ENCODE measurements at places on chromosomes 1 and 21.

DNA sequence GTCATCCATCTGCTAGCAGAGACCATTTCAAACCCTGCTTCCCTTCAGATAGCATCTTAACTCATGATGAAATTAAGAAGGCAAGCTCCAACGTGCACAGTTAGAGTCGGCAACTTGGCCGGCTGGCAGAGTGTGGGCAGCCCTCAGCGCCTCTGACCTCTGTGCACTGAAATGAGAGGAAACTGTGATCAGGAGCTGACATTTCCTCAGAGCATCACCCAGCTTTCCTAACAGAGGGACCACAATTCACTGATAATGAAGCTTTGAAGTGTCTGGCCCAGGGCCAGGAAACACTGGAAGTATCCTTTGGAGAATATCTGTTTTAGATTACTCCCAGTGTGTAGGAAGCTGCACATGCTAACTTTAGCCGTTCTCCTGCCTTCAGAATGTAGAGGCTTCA, 145.0 kb upstream of the ZC3H11B start:
- no peak for DNase-seq

DNA sequence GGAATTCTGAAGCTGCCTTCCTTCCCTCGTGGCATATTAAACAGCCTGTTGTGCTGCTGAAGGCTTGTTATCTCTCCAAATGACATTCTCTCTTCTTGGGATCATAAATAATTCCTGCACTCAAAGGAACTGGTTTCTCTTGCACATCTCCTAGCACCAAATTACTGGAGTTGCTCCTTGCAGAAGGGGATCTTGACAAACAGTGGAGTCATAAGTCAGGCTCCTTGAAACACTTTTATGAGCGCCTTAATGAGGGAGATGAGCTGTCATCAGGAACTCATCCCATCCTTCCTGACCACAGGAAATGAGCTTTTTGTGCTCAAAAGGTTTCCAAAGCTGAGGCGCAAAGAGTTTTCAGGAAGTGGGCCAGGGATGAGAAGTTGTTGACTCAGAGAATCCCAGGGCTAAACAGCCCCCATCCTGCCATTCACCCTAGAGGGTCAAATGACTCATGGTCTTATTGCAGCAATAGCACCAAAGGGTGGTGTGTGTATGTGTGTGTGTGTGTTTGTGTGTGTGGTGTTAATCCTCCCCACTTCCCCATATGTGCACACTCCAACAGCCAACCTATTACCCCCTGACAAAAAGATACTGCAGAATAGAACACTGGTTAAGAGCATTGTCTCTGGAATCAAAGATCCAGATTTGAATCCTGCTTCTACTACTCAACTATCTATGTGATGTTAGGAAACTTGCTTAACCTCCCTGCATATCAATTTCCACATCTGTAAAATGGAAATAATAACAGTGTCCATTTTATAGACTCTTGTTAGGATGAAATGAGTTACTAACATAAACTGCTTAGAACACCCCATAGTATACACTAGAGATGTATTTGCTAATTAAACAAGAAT, 2.8 kb upstream of the PHC2 start:
- no peak for DNase-seq

DNA sequence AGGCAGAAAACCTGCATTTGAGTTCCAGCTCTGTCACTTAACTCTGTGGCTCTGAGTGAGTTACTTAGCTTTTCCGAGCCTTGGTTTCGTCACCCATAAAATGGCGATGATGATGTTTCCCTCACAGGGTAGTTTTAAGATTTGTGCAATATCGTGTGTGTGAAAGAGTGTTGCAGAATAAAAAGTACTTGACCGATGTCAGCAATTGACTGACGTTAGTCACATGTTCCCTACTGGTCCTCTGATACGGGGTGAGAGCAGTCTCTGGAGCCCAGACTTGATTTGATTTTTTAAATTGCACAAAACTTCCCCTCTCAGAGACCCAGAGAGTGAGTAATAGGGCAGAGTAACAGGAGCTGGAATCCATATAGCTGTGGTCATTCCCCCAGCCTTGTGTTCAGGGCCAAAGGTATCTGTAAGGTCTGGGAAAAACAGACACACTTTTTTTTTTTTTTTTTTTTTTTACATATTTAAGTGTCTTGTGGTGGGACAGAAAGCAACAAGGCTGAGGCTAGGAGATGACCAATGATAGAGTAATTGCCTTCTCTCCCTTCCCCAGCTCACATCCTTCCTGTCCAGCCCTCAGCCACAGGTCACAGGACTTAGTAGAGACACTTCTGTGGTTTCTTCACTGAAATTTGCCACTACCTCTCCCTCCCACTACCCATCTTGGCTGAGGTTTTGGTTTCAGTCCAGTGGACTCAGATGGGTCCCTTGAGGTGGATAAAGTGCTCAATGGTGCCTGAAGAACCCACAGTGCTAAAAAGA, 2.0 kb downstream of the FCER1G start:
- no peak for DNase-seq

DNA sequence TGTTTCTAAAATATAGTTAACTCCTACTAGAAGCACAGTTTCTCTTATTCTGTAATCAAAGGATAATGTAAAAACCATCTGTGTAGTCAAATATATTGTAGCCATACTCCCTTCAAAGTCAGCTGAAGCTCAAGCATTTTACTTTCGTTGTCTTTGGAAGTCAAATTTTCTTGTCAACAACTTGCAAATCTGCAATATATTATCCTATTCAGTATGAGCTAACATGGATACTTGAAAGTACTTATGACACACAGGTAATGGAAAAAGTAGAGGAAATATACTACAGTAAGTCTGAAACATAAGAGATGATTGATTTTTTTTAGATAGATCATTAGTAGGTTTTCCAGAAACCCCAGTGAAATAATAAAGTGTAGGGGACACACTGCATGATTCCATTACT, 121.5 kb downstream of the COL24A1 start:
- DNase-seq: no peak

DNA sequence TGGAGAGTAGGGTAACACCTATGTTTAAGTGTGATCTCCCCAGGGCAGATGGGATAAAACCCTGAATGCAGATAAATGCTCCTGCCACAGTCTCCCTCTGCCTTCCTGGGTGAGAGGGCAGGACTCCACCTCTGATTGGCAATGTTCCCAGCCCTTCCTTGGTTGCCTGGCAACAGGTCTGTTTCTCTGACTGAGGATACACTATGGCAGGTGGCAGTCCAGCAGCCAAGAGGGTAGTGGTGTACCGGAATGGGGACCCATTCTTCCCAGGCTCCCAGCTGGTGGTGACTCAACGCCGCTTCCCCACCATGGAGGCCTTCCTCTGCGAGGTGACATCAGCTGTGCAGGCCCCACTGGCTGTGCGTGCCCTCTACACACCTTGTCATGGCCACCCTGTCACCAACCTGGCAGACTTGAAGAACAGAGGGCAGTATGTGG, at the start of gene DCDC2B:
DCDC2B (plus strand) TSS at position 199 of the 438 bp plus-strand sequence; CDS start at position 204, 5 bp downstream.
- DNase-seq: no peak

- DNase-seq: no peak
Measured at GRCh38 chr1:235935235-235936225, 68.8 kb upstream of the LYST start.

DNA sequence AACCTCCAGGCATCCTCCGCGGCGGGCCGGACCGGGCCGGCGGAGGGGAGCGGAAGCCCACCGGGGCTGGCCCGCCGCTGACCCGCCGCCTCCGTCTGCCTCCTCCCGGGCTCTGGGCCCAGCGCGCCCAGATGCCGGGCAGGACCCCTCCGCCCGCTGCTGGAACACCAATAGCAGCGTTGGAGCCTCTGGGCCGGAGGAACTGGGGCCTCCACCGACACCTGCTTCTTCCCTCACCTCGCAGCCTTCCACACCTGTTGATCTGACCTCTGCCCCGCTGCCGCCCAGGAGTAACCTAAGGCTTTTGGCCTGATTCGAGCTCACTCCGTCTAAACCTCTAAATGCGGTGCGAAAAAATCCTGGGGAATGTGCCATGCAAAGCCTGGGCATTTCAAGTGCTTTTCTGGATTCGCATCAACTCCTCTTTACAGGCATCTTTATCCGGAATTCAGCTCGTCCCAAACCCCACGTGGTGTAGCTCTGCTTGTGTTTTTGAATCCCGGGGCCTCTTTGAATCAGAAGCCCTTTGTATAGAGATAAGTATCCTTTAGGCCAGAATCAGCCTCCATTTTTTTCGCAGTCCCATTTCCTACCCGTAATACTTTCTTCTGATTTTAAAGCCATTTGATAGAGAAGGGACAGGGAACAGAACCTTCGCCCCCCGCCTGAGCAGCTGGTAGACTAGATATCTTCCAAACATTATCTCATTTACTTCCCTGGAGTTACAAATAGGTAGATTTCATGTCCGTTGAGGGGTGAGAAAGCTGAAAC, 680 bp upstream of the CNN3 start:
- DNase-seq: no peak

DNA sequence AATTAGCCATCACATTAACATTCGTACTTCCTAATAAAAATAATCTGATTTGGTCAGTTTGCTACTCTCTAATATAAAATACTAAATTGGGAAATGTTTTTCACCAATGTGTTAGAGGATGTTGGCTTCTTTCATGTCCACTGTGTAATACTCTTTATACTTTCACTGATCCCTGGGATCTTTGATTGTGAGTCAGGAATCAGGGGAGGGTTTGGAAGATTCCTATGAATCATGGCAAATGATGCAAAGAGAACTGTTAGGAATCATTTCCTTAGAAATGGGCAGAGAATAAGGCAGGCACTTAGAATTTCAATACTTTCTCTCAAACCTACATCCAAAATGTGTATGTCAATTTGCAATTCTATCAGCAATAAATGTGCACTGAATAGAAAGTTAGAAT, 31.0 kb downstream of the KRTAP24-1 start:
- no peak for DNase-seq

- no peak for DNase-seq
Measured at GRCh38 chr1:17594026-17594425, 54.5 kb downstream of the ARHGEF10L start.

GRCh38 chr21:40372506-40372905, 474.5 kb downstream of the DSCAM start:
- no peak for DNase-seq

DNA sequence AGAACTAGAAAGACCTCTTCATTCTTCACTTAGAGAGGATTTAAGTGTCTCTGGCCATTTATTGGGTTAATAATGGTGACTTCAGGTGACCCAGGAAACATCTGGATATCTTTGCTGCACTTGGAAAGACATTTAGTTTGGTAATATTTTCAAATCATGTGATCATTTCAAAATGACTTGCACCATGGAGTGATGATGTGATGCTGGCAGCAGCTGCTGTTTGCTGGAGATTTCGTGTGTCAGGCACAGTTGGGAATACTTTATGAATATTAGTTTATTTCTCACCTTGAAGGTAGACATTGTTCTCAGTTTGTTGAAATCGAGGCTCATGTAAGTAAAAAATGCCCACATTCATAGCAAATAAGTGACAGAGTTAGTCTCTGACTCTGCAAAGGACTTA, 236.0 kb downstream of the DISC1 start:
- DNase-seq: no peak

- no peak for DNase-seq
Measured at GRCh38 chr1:62229468-62229867, 34.8 kb downstream of the L1TD1 start.

DNA sequence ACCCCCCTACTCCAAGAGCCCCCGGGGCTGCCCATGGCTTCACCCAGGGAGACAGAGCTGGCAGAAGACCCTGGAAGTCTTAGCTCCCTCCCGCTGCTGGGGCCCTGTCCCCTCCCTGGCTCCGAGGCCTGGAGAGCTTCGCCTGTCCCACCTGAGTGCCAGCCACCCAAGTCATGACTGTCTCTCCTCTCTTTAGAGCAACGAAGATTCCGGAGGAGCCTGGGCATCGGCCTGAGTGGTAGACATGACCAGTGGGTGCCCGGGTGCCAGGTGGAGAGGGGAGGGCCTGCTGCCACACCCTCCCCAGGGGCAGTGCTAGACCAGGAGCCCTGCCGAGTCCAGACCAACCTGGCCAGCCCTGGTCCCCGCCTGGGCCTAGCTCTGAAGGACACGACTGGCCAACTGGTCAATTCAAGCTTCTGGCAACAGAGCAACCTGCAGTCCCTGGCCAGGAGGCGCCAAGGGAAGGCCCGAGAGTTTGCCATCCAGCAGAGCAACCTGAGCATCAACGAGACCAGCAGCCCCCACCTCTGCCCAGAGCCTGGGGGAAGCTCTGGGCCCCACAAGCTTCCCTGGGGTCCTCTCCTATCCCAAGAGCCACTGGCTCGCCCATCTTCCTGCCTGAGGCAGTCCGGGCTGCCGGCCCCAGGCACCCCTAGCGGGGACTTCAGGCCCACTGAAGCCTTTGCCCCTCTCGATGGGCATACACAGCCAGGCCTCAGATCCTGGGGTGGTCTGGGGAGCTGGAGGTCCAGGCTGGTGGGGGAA, 3.9 kb downstream of the C1orf167 start:
- DNase-seq: no peak

- no peak for DNase-seq
Measured at GRCh38 chr1:107683683-107684082, 281.3 kb downstream of the VAV3 start.

DNA sequence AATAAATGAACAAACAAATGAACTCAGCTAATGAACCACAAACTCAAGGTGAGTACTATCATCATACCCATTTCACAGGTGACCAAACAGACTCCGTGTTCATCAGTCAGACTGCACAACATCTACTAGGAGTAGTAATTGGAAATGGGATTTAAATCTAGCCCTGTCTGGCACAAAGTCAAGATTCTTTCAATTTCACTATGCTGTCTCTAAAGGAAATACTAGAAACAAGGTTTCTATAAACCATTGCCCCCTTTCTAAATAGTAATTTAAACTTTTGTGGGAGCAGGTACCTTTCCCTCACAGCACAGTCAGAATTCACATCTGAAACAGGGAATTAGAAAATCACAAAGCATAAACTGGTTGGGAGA, 160.3 kb downstream of the TGFBR3 start:
- DNase-seq: no peak

DNA sequence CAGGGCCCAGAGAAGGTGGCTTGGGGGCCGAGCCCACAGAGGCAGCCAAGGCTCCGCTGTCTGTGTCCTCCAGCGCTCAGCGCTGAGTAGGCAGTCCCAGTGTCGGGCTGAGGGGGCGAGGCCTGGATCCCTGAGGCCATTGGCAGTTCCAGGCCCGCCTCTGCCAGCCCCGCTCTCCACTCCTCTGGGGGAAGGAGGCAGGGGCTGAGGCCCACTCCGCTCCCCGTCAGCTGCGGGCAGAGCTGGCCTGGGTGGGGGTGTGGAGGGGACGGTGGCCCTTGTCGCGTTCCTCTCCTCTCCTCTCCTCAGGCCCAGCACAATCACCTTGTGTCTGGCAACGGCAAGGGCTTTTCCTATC, 132.8 kb downstream of the CASZ1 start:
- DNase-seq: no peak

DNA sequence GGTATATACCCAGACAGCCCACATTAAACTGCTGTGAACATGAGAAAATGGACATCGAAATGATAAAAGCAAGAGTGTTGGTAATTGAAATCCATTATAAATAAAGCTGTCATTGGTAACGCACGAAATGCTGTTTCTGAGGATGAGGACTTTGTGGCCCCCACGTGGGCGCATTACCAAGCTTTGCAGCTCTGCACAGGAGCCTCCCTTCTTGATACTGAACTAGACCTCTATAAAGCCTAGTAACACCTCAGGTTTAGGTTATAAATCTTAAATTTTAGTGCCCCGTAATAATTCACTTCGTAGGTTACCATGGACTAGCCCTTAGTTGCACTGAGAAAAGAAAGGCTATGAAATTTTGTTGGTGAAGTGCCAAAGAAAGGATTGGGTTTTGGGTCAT, 45.4 kb downstream of the ADARB1 start:
- DNase-seq: no peak
